Camera-type eye (tissue), 1 donor: ENCODE measurements at places on chromosomes 4 and X. TPM values are rescaled to one million over a fixed set of nuclear protein-coding genes. Genes with fewer than 3 reads are reported as not detected.

SPIN2A gene
- 2.0 TPM for total RNA-seq

CXXC4 gene
- 60.7 TPM for total RNA-seq

ERCC6L gene
- total RNA-seq: 2.7 TPM

NHSL2 gene
- 15.6 TPM for total RNA-seq

CDKL2 gene
- total RNA-seq: 8.1 TPM

MRPL1 gene
- 37.5 TPM for total RNA-seq

PASD1 gene
- total RNA-seq: not detected

ZNF141 gene
- 77.2 TPM for total RNA-seq

EPHA5 gene
- 34.1 TPM for total RNA-seq

INTS12 gene
- 27.9 TPM for total RNA-seq

KCND1 gene
- 3.6 TPM for total RNA-seq
